Activated CD4-positive, alpha-beta T cell treated with anti-CD3 and anti-CD28 coated beads, Interleukin-2, amount 10 ng/mL, durations not matched to agents 24 days and 14 days (primary cell): ENCODE measurements at places on chromosomes 1 and 21. TPM values are rescaled to one million over a fixed set of nuclear protein-coding genes. Genes with fewer than 3 reads are reported as not detected.

GRCh38 chr1:12760256-12760795 is 13.2 kb upstream of the PRAMEF12 start:
- no peak overlapping the region for H3K27ac ChIP-seq
- no peaks in the 10 kb centered on the region for H3K36me3 ChIP-seq
- DNase-seq, result no peak

- H3K27me3 ChIP-seq, result no peaks in the 10 kb centered on the region
- no peaks in the 10 kb centered on the region for H3K4me1 ChIP-seq
- no peak for DNase-seq
- H3K36me3 ChIP-seq, result no peaks in the 10 kb centered on the region
- H3K4me3 ChIP-seq, result no peak overlapping the region
- no peak overlapping the region for H3K27ac ChIP-seq
Observed at GRCh38 chr1:4121293-4121684, 221.2 kb upstream of the C1orf174 start.

GRCh38 chr1:233022246-233022645 is 71.8 kb downstream of the NTPCR start:
- no peak overlapping the region for H3K4me3 ChIP-seq
- H3K4me1 ChIP-seq, result peaks cover 2% of the 10 kb centered on the region

GRCh38 chr1:115134231-115134630 is 44.9 kb upstream of the TSPAN2 start:
- no peaks in the 10 kb centered on the region for H3K36me3 ChIP-seq
- no peak overlapping the region for H3K27ac ChIP-seq
- DNase-seq, result no peak
- H3K4me1 ChIP-seq, result peaks cover 3% of the 10 kb centered on the region

DNA sequence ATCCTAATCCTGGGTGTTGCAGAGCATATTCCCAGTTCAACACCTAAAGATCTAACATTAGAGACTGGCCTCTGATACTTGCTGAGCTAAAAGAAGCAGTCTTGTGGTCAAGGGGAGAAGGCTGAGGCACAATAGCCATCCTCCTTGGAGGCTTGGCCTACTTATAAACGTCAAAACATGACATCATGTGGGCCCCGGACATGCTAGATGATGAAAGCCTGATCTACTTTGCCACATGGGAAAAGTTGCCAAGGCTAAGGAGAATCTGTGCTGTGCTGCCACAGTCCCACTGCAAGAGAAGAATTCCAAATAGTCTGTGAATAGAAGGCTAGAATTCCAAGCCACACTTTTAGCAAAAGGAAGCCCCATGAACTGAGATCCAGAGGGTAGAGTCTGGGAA is 43.9 kb upstream of the SAMD13 start:
- no peak overlapping the region for H3K4me3 ChIP-seq
- DNase-seq, result no peak
- no peak overlapping the region for H3K27ac ChIP-seq
- H3K4me1 ChIP-seq, result no peaks in the 10 kb centered on the region
- no peaks in the 10 kb centered on the region for H3K36me3 ChIP-seq
- H3K27me3 ChIP-seq, result peaks cover 2% of the 10 kb centered on the region

DNA sequence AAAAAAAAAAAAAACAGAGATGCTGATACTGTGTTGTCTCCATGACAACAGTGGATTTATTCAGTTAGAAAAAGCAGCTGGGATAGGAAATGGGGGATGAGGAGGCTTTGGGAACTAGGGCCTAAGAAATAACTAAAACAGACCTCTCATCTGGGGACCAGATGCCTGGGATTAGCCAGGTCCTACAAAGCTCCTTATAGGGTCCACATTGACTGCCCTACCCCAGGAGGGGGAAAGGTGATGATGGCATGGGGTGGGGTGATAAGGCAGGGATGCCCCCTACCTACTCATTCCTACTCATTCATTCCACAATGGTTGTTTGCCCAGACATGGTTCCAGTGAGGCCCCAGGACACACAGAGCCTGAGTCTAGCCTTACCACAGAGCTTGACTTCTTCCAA is 131.2 kb downstream of the PLXNA2 start:
- no peak for DNase-seq
- no peak overlapping the region for H3K27ac ChIP-seq
- H3K4me1 ChIP-seq, result no peaks in the 10 kb centered on the region
- H3K27me3 ChIP-seq, result peaks cover 2% of the 10 kb centered on the region

GRCh38 chr1:15610167-15610566 is 7.1 kb upstream of the DDI2 start:
- peaks cover 5% of the 10 kb centered on the region for H3K27me3 ChIP-seq
- no peak overlapping the region for H3K27ac ChIP-seq
- H3K36me3 ChIP-seq, result no peaks in the 10 kb centered on the region
- H3K4me3 ChIP-seq, result no peak overlapping the region

DNA sequence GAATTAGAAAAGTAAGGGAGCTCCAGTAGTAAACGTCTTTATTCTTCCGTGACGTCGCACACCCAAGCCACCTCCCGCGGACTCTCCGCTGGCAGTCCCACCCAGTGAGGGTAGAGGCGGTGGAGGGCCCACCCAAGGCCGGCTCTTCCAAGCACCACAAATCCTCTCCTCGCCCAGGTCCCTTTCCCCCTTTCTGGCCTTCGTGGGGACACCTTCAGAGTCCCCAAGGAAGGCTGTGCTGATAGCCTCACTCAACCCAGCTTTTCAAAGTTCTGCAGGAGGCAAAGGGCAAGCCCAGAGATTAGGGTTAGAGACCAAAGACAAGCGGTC is 349 bp upstream of the GPN2 start:
- DNase-seq, result no peak
- peak overlapping the region; percentile 96 for H3K4me3 ChIP-seq
- H3K27me3 ChIP-seq, result no peaks in the 10 kb centered on the region
- peaks cover 22% of the 10 kb centered on the region for H3K4me1 ChIP-seq

DNA sequence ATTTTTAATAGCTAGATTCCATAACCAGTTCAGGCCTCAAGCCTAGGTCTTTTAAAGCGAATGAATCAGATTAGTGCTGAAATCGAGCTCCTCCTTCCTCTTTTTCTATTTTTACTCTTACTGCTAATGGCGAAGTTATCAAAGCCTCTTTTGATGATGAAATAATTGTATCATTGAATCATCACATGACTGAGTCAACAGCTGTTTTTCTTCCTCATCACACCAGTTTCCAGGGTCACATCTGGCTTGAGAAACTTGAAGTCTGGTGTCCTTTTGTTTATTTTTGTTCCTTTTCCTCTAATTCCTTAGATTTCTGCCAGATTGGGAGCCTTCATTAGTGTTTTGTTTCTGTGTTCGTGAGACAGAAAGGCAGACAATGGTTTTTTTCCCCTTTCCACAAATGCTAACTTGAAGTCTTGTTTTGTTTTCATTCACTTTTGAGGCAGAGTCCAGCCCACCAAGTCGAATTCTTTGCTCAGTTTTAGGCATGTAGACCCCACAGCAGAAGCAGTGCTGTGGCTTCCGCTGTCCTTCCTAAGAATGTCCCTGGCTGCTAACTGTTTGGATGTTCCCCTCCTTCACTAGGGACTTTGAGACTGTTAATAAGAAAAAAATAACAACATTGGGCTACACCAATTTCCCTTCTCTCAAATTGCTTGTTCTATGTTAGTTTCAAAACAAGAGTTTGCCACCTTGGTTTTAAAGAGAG is 51.9 kb upstream of the FMOD start:
- peaks cover 26% of the 10 kb centered on the region for H3K27me3 ChIP-seq
- H3K36me3 ChIP-seq, result no peaks in the 10 kb centered on the region
- no peaks in the 10 kb centered on the region for H3K4me1 ChIP-seq
- no peak overlapping the region for H3K27ac ChIP-seq

GRCh38 chr21:33451634-33452071 is 28.1 kb downstream of the TMEM50B start:
- H3K36me3 ChIP-seq, result peaks cover 14% of the 10 kb centered on the region
- H3K27ac ChIP-seq, result no peak overlapping the region
- H3K27me3 ChIP-seq, result no peaks in the 10 kb centered on the region
- H3K4me3 ChIP-seq, result no peak overlapping the region

DNA sequence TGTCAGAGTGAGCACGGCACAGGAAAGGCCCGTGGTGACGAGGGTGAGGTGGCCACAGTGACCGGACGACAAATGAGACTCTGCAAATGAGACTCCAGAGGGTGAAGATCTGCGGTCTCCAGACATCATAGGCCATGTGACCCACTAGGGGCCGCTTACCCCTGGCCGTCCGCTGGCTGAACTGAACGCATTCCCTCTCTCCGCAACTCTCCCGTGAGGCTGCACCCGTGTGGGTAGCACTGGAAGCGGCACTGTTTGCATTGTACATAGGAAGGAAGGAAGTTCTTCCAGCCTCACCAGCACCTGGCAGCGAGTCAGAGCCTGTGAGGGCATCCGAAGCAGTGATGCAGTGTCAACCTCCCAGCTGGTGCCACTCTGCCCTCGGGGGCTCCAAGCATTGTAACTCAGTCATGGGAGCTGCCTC is 23.6 kb upstream of the SPSB1 start:
- no peak overlapping the region for H3K4me3 ChIP-seq
- H3K27me3 ChIP-seq, result no peaks in the 10 kb centered on the region
- no peak overlapping the region for H3K27ac ChIP-seq
- no peak for DNase-seq
- H3K36me3 ChIP-seq, result peaks cover 10% of the 10 kb centered on the region

DNA sequence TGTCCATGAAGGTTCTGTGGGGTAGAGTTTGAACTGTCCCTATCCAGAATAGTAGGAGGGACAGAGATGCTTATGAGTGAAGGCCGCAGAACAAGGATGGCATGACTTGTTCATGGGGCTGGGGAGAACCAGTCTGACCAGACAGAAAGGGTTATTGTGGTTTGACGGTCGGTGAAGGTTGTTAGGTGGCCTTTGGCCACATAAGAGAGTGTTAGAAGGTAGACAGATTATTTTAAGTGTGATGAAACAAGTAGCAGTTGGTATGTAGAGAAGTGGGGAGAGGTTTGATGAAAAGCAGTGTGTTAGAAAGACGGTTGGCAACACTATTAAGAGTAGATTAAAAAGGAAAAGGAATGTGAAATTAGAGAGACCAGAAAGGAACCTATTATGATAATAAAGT is 355.1 kb downstream of the DISC1 start:
- no peaks in the 10 kb centered on the region for H3K36me3 ChIP-seq
- no peaks in the 10 kb centered on the region for H3K4me1 ChIP-seq
- H3K4me3 ChIP-seq, result no peak overlapping the region
- peak; percentile 31 for DNase-seq

- H3K27me3 ChIP-seq, result no peaks in the 10 kb centered on the region
- H3K27ac ChIP-seq, result no peak overlapping the region
- H3K4me1 ChIP-seq, result peaks cover 14% of the 10 kb centered on the region
- no peak for DNase-seq
Observed at GRCh38 chr1:151435174-151435573, 24.1 kb downstream of the POGZ start.

- H3K4me3 ChIP-seq, result no peak overlapping the region
- H3K4me1 ChIP-seq, result no peaks in the 10 kb centered on the region
- no peak for DNase-seq
- H3K36me3 ChIP-seq, result no peaks in the 10 kb centered on the region
- H3K27ac ChIP-seq, result no peak overlapping the region
Observed at GRCh38 chr1:60636946-60637345, 445.4 kb upstream of the NFIA start.

DNA sequence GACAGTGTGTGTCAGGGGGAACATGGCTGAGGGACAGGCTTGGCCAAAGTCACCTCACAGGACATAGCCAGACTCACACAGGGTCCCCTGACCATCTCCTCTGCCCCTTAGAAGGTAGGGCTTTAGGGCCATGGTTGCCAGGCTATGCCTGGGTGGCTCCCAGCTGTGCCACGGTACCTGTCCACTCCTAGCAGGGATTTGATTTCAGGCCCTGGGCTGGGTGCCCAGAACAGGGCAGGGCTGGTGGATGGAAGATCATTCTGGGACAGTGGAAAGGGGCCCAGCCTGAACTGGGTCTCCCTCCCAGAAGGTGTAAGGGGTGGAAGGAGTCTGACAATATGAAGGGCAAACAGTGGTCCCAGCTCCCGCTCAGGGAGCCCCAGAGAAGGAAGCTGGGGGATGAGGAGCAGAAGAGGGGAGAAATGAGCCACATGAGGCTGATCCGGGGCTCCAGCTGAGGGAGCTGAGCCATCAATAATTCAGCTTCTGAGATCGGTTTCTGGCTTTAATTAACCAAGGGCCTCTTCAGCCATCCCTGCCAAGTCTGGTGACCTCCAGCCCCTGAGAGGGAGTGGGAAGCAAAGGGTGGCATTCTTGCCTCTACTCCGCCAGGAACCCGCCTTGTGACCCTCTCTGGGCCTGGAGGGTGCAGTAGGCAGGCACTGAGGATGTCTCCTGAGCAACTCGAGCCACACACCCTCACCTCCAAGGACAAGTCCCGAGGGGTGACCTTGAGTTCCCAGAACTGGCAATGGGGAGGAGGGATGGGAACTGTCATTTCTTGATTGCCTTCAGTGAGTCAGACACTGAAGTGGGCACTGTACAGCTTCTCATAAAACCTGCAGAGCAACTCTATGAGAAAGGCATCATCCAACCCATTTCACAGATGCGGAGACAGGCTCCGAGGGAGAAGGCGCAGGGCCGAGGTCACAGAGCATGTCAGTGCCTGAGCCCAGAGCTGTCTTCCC is 2.1 kb downstream of the CD164L2 start:
- peaks cover 7% of the 10 kb centered on the region for H3K27me3 ChIP-seq
- no peak for DNase-seq
- H3K36me3 ChIP-seq, result no peaks in the 10 kb centered on the region
- H3K27ac ChIP-seq, result no peak overlapping the region
- H3K4me1 ChIP-seq, result peaks cover 3% of the 10 kb centered on the region

- no peak for DNase-seq
- H3K36me3 ChIP-seq, result no peaks in the 10 kb centered on the region
- no peaks in the 10 kb centered on the region for H3K4me1 ChIP-seq
- H3K4me3 ChIP-seq, result no peak overlapping the region
- H3K27ac ChIP-seq, result no peak overlapping the region
- H3K27me3 ChIP-seq, result no peaks in the 10 kb centered on the region
Observed at GRCh38 chr1:33842348-33842747, 21.5 kb upstream of the HMGB4 start.

DNA sequence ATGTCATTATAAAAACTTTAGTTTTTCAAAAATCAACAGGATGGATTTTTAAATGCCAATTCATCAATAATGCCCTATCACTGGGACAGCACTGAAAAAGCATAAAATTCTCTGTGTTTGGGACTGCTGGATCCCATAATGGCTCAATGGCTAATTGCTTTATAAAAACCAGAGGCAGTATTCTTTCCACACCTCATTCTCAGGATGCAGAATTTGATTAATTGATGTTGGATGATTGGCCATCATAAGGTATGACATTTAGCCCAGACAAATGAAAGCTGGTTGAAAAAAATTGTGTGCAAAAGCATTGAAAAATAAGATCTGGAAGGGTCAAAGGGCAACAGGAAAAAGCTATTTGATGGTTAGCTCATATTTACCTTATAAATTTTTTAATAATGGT is 362.2 kb upstream of the SNX7 start:
- H3K27ac ChIP-seq, result no peak overlapping the region
- H3K4me3 ChIP-seq, result no peak overlapping the region
- H3K36me3 ChIP-seq, result no peaks in the 10 kb centered on the region
- no peaks in the 10 kb centered on the region for H3K4me1 ChIP-seq
- H3K27me3 ChIP-seq, result no peaks in the 10 kb centered on the region

GRCh38 chr1:30845904-30846290 is 62.7 kb downstream of the SDC3 start:
- H3K4me3 ChIP-seq, result no peak overlapping the region
- H3K4me1 ChIP-seq, result no peaks in the 10 kb centered on the region
- no peaks in the 10 kb centered on the region for H3K36me3 ChIP-seq
- H3K27ac ChIP-seq, result no peak overlapping the region

Gene HES3
- total RNA-seq, result not detected in 2 replicates

Gene C1orf74
- total RNA-seq, result 2.4 and 3.2 TPM in 2 replicates

Gene BTBD8
- total RNA-seq, result 1.0 and 1.1 TPM in 2 replicates

Gene GJA5
- not detected in 2 replicates for total RNA-seq

Gene FBXO2
- total RNA-seq, result 0.76 and 1.0 TPM in 2 replicates

Gene GJA8
- not detected in 2 replicates for total RNA-seq

Gene FBXO28
- total RNA-seq, result 26.0 and 26.3 TPM in 2 replicates
